ENCODE measurements at places on chromosomes 1 and 21.

GRCh38 chr1:185412385-185413087, 95.5 kb upstream of the IVNS1ABP start:
- no peak for DNase-seq

GRCh38 chr1:245404952-245405351, 250.2 kb downstream of the KIF26B start:
- no peak for DNase-seq

DNA sequence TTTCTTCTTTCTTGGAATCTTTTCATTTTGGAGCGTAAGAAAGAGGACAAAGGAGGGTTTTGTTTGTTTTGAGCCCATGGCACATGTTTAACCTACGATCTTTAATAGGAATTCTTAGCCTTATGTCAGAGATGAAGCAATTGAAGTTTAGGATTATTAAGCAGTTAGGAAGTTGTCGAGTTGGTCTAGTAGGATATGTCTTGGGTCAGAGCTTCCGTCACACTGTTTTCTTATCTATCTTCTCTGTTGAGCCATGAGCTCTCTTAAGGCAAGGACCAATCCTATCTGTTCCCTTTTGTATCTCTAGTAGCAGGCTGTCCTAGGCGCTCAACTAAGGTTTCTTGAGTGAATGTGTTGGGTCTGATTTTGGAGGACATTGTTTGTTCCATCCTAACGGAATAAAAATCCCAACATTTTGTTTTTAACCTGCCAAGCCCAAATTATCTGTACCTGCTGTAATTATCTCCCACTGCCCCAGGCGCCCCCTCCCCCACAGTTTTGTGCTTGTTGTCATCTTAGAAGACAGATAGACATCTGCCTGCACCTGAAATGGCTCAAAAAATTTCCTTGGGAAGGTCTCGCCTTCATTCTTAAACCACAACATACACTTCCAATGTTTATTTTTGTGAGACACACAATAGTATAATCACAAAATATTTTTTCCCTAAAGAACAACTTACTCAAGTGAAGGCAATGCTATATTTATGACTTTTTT, 95.3 kb upstream of the GADD45A start:
- DNase-seq = no peak

DNA sequence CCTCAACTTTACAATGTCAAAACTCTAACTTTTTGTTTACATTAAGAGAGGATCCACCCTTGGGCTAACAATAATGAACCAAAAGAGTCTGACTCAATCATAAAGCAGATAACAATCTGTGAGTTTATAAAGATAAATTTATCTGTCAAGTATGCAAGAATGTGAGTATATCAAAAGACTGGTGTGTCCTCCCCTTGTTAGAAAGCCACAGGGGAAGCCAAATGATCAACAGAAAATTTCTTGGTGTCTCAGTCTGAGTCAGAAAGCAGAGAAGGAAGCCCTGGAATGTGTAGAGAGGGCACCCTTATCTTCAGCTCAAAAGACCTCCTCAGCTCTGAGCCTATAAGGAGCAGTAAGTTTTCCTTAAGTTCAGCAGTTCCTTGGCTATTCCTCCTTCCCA, 13.9 kb upstream of the PDIK1L start:
- no peak for DNase-seq

DNA sequence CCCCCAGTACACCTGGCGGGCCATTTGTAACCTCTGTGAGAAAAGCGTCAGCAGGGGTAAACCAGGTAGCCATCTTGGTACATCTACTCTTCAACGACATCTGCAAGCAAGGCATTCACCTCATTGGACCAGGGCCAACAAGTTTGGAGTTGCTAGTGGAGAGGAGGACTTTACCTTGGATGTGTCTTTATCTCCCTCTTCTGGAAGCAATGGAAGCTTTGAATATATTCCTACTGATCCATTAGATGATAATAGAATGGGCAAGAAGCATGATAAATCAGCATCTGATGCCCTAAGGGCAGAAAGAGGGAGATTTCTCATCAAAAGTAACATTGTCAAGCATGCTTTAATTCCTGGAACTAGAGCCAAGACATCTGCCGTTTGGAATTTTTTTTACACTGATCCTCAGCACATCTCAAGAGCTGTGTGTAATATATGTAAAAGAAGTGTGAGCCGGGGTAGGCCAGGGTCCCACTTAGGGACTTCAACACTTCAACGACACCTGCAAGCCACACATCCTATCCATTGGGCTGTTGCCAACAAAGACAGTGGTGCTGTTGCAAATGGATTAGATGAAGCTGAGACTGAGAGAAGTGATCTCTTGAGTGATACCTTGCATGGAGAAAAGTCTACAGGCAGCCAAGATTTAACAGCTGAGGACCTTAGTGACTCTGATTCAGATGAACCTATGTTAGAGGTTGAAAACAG, 2.7 kb downstream of the ZBED6 start:
- DNase-seq = no peak

- DNase-seq = no peak
These were observed 39.9 kb upstream of the ZNHIT6 start for GRCh38 chr1:85748120-85748519.

- DNase-seq = no peak
These were observed 175.9 kb downstream of the RWDD3 start for GRCh38 chr1:95409901-95410300.

DNA sequence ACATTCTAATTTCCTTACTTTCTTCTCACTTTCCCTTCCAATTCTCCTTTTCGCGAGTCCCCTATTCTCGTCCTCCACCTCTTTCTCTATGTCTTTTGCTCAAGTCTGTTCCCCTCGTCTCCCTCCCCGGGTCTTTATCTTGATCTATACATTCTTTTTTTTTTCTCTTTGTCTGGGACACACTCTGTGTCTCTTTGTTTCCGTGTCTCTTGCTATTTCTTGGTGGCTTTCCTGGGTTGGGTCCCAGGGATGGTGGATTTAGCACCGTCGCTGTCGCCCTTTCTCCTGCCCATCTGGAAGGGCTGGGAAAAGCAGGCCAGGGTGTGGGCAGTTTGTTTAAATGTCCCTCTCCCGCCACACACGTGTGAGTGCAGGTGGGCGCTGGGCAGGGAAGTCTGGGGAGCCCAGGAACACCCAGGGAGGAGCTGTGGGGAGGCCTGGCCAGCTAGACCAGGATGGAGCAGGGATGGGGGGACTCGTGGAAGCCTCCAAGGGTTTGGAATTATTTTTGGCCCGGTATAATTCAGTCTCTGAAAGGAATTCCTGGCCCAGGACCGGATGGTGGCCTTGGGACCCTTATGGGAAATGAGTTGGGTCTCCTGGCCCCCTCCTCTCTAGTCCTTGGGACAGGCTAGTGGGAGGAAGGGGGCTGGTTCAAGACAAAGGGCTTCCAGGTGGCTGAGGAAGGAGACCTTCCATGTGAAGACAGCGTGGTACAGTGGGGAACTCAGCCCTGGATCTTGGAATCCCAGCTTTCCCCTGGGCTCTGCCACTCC, 9.5 kb upstream of the ID3 start:
- DNase-seq = no peak

- no peak for DNase-seq
These were observed 24.4 kb downstream of the FTCD start for GRCh38 chr21:46130831-46131587.

GRCh38 chr1:17436380-17437174, 2.9 kb downstream of the RCC2 start:
- DNase-seq = no peak

DNA sequence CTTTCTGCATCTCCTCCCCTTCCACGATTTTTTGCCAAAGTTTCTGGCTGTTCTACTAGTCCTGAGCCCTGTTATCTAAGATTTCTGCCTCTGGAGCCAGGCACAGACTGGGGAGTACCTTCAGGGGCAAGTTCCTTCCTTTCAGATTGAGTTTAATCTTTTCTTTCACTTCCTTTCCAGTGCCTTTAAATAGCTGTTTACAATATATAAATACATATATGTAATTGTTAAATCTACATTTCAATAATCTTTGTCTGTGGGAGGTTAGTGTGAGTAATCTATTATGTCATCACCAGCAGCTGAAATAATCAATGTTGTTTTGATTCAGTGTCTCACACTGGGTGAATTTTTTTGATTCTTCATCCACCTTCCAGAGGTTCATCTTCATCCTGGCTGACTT, 31.8 kb downstream of the DIPK1A start:
- DNase-seq = no peak

DNA sequence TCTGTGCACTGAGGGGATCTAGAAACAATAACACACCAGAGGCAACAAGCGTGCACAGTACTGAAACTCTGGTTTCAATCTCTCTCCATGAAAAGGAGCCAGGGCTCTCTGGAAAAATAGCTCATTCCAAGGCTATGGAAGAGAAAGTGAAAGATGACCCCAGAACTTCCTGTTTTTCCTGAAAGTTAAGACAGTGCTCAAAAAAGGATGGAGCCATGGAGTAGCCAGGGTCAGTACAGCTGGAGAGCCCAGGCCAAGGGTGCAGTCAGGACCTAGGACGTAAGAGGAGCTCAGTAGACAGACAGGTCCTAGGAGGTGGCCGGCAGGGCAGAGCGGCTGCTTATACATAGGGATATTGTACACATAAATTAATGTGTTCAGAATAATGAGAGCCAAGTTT, 19.1 kb downstream of the NOL9 start:
- DNase-seq = no peak

- DNase-seq = no peak
These were observed 12.3 kb downstream of the PSMB2 start for GRCh38 chr1:35629051-35629450.

- DNase-seq = no peak
These were observed 11.3 kb downstream of the CRABP2 start for GRCh38 chr1:156693848-156694689.

GRCh38 chr1:183418696-183419095, 516 bp upstream of the NMNAT2 start:
- DNase-seq = no peak

DNA sequence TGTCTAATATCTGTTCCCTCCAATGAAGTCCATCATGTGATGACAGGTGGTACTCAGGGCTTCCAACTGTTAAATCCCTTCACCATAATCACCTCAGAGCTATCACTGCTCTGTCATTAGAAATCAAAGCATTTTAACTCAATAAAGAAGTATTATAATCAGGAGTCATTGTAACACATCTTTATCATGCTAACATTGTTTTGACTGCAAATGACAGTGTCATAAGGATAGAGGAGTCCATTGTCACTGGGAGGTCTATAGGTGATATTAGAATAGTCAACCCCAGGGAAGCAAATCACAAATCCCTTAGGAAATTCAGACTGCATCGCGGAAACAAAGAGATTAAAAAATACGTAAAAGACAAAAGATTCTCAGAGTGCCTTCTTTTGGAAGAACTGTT, 30.8 kb downstream of the LRRC53 start:
- no peak for DNase-seq

DNA sequence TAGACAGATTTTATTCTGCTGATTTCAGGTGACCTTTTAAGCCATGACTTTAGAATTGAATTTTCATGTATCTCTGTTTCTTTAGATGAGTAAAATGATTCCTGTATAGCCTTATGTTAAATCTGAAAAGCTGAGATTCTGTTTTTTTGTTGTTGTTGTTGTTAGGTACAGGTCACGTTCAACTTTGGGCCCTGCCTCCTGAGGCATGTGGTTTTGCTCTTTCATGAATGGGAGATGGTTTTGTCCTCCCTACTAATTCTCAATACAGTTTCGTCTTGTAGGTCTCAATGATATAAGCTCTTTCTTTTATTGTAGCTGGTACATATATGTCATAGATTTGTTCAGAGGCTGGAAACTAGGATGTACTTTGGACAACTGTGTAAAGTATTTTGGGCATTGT, 79.6 kb downstream of the CDC14A start:
- no peak for DNase-seq

GRCh38 chr1:158485455-158485854, 13.4 kb downstream of the OR10R2 start:
- no peak for DNase-seq

DNA sequence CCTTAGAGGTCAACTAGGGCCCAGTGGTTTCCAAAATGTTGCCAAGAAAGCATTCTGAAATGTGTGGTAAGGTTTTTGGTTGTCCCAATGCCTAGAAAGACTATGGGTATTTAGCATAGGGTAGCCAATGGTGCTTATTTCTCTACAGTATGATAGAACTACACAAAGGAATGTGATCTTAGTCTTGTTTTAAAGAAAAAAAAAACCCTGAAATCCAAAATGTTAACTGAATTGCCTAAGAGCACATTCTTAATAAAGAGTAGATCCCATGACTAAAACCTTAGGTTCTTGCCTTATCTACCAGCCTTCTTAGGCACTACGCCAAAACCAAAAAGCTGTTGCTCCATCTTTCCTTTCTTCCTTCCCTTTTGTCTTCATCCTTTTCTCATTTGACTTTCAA, 428.2 kb downstream of the MRPL39 start:
- DNase-seq = no peak

- no peak for DNase-seq
These were observed 38.5 kb upstream of the C1orf105 start for GRCh38 chr1:172381946-172382345.

DNA sequence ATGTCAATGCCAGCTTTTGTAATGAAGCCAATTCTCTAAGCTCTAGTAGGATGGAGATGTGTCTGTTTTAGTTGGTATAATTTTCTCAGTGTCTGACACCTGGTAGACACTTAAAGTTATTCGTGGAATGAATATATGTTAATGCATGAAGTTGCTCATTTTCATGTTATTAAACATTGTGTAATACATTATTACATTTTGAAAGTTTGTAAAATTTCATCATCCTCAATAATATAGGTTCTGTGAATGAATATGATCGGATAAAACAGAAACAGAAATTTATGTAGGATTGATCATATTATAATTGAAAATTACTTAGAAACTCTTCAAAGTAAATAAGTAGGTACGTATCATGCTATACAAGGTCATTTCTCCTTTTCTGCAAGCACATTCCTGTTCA, 625.3 kb downstream of the PLA2G4A start:
- no peak for DNase-seq

DNA sequence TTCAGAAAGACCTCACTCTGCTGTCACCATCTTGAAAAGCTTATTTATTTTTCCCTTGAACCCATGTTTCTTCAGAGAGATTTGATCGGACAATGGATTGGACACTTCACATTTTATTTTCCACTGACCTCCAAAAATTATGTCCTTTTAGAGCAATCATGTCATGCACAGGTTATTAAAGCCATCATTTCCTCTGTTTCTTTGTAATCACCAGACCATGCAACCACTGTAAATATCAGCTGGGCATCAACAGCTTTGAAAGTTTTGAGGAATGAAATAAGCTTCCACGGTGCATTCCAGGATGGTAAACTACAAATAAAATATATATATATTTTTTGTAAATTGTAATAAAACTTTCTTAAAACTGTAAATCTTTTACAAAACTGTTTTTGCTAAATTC, 144.1 kb upstream of the ADAMTS5 start:
- no peak for DNase-seq

- DNase-seq = no peak
These were observed 33.4 kb downstream of the SLC19A1 start for GRCh38 chr21:45508607-45509565.

DNA sequence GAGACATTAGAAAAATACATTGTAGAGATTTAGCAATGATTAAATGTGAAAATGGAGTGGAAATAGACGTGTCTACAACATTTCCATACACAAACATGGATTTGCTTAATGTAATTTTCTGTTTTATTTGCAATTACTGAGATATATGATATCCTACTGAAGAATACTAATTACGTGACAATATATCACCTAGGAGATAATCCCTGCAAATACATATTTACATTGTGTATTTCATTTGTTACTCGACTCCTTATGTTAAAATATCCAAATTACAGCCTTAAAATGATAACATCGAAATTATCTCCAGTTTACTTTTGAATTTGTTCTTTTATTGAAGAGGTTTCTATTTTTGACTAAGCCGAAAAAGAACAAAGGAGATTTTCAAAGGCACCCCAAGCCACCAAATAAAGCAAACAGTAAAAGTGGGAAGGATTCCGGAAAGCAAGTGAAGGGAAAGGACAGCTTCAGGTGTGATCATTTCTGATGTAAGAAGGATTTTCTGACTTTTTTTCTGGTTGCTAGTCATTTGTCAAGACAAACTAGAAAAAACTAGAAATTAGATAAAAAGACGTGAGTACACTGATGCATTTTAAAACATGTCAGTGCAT, 7.9 kb downstream of the LHX4 start:
- no peak for DNase-seq
